Effector CD4-positive, alpha-beta T cell (primary cell): ENCODE measurements at places on chromosomes 6 and 20.

DNA sequence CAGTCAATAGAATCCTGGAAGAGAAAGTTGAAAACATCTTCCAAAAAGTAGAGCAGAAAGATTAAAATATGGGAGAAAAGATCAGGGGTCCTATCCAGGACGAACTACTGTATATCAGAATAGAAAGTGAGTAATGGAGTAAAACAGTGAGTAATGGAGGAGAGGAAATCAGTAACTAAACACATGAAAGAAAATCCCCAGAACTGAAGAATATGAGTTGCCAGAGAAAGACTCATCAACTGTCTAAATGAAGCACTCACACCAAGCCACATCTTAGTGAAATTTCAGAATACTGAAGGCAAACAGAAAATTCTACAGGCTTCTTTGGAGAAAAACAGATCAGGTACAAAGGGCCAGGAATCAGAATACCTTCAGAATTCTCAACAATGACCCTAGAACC is 14.9 kb downstream of the IL17A start:
- no peak for DNase-seq

GRCh38 chr6:44002593-44003344 is 124.5 kb downstream of the MRPL14 start:
- peak; percentile 19 for DNase-seq

DNA sequence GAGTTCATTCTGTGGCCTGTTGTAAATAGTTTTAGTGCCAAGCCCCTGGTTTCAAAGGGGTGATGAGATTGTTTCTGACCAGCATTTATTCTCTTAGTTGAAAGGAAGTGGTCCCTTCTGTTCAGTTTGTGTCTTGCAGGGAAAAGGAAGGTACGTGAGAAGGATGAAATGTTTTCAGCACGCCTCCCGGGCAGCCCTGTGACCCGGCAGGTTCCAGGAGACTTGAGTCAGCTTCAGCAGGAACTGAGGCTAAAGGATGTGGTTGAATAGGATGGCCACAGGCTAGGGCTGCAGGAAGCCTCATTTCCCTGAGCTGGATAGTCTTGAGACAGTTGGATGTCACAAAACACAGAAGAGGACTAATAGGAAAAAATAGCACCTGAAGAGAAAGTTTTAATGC is 132.4 kb upstream of the SYNDIG1 start:
- DNase-seq = no peak

DNA sequence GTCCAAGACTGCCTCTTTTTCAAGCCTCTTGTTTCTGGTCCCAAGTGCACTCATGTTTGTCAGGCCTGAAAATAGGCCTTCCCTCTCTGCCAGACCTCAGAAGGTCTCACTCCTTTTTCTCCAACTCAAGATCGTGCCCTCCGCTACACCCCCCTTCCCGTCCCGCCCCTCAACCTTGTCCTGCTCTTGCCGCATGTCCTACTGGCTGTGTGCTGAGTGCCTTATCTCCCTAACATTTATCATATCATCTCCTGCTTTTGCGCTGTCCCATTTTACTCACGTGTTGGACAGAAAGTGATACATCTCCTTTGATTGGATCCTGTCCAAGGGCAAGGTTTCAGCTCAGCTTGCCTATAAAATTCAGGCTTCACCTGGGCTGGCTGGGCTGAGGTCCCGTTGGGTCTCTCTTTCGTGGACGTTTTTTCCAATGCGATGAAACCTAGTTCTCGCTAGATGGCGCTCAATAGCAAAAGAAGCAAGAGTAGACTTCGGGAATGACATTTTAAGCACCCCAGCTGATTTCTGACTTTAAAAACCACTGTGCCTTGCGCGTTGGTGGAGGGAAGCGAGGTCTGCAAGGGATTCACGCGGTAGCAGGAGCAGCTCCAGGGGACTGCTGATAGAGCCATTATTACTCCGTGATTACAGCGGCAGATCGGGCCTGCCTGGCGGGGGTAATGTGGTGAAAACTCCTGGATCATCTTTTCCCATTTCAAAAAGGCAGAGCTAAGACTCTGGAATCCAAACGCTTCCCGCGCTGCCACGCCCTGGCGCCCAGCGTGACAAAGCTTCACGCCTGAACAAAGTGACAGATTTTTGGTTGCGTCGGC is 137.6 kb downstream of the IMPG1 start:
- DNase-seq = no peak

- DNase-seq = no peak
These were observed 60.7 kb upstream of the GJE1 start for GRCh38 chr6:142071981-142072380.

GRCh38 chr6:1423578-1423977 is 34.2 kb downstream of the FOXF2 start:
- no peak for DNase-seq

GRCh38 chr20:36121981-36122930 is 32.3 kb upstream of the EPB41L1 start:
- DNase-seq = no peak
